ENCODE measurements at places on chromosomes 12 and 14.

DNA sequence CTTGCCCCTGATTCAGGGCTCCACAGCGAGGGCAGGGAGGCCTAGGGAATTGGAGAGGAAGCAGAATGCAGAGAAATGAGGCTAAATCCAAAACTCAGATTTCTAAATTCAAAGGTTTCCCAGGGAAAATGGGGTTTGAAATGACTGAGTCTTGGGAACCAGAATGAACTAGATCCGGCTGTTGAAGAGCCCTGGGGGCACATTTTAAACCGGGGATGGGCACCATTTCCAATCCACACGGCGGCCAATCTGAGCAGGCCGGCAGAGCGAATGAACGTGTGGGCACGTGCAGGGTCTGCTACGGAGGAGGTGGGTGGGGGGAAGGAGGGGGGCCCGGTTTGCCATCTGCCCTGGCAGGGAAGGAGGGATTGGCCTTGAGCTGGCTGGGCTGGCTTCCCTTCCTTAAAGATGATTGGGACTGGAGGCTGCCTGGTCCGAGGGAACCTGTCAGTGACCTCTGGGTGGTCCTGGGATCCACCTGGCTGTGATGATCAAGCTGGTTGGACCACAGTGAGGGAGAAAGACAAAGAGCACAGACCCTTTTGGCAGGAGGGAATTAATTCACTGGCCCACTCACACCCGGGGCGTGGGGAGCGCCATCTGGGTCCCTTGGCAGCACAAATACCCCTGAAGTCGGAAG, 161.0 kb downstream of the RBM19 start:
- DNase-seq: no peak

GRCh38 chr14:105944632-105945610, 418.5 kb downstream of the TMEM121 start:
- no peak for DNase-seq

DNA sequence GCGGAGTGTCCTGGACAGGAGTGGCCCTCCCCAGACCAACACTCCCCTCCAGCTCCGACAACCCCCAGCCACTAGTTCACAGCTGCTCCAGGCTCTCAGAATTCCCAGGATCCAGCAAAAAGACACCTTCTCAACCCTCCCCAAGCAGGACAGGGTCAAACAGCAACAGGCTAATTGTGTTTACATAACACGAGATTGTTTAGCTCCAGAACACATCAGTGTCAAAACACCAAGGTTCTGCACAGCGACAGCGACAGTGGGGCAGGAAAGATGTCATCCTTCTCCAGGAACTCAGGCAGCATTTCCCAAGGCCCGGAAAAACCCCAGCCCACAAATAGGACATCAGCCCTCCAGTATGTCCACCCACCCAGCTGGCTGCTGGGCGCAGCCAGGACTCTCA, 16.5 kb downstream of the ITPK1 start:
- DNase-seq: no peak

DNA sequence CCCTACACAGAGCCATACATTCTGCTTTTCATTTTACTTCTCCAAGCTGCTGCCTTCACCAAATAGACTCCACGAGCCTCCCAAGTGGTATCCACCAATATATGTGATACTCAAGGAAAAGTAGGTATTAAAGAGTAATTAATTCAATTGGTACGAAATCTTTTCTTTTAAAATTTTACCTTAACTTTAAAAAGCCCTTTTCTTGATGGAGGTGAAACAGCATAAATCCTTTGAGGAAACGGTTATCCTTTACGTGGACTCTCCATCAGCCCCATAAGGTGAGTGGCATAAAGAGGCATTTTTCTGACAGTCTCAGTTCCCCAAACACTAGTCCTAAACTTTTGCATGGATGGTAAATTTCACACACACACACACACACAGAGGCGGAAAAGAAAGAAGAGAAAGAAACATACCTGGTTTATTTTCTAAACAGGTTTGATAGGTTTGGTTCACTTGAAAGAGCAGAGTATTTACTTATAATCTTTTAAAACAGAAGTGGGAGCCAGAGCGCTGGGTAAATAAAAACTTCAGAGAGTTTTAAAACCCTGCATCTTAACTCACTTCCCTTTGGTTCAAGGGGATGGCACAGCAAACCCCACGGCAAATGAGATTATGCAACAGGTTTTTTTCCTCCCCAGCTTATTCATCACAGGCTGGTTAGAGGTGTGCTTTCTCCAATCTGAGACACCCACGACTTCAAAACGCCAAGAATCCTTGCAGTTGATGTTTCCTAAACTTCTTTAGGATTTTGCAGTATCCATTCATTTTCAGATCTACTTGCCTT, 1.9 kb downstream of the DUSP16 start:
- DNase-seq: peak; percentile 72

DNA sequence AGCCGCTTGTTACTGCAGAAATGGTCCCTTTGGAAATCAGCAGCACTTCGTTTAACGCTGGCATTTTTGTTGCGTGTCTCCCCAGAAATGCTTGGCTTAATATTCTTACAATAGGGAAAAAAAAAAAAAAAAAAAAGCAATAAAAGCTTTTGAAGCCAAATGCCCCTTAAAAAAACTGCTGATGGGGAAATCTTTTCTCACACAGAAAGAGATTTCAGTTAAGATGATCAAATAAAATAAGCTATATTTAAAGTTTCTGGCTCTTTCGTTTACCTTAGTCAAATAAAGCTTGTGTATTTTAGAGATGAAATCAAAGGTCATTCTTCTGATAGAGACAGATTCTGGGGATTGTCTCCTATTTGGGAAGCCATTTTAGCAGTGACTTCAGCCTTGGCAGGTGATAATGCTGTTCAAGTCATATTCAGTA, 52.4 kb upstream of the FRS2 start:
- DNase-seq: no peak

DNA sequence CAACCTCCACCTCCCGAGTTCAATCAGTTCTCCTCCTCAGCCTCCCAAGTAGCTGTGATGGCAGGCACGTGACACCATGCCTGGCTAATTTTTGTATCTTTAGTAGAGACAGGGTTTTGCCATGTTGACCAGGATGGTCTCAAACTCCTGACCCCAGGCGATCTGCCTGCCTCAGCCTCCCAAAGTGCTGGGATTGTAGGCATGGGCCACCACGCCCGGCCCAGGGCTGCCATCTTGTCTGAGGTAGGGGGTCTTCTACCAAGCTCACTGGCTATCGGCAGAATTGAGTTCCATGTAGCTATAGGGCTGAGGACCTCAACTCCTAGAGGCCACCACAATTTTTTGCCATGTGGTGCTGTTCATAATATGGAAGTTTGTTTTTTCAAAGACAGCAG, 115.6 kb downstream of the EGLN3 start:
- DNase-seq: no peak

GRCh38 chr12:52543985-52544883, 8.7 kb downstream of the KRT71 start:
- DNase-seq: no peak

- DNase-seq: peak; percentile 89
Measured at GRCh38 chr12:58750484-58750883, 169.8 kb downstream of the LRIG3 start.

GRCh38 chr12:58809064-58809607, 111.2 kb downstream of the LRIG3 start:
- DNase-seq: no peak

DNA sequence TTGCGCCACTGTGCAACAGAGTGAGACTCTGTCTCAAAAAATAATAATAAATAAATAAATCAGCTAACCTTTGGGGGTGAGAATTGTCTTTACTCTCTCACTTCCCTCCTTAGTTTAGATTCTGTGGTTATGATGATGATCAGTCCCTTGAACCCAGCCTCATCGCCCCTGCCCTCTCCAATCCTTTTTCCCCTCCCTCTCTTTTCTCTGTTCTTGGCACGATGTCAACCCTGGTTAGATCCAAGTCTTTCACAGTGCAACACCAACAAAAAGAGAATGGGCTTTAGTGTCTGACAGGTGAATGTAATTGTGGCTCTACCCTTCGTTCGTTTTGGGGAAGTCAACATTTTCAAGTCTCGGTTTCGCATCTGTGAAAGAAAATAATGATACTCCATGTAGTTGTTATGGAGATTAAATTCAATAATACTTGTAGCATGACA, 59.0 kb downstream of the NTN4 start:
- no peak for DNase-seq

DNA sequence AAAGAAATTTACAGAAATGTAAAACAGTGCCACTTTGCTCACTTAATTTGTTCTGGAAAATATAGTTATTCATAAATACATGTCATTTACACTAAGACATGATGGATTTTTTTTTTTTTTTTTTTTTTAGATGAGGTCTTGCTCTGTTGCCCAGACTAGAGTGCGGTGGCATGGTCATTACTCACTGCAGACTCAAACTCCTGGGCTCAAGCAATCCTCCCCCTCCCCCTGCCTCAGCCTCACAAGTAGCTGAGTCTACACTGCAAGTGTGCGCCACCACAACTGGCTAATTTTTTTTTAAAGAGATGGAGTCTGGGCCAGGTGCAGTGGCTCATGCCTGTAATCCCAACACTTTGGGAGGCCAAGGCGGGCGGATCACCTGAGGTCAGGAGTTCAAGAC, 101.2 kb downstream of the PPP2R5C start:
- DNase-seq: no peak

DNA sequence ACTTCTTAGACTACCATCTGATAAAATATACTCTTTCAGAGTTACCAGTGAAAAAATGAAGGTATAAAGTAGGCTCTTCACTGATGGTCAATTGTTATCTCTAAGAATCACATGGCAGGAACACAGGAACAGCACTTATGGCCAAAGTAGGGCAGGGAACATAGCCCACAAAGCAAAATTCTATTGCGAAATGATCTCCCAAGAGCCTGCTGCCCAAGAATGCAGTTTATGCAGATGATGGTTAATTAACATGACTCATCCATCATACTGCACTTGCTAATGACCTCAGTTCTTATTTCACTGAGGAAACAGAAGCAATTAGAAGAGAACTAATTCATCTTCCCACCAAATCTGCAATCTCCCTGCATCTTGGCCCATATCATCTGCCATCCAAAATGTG, 133.8 kb downstream of the SLC2A13 start:
- peak; percentile 15 for DNase-seq

DNA sequence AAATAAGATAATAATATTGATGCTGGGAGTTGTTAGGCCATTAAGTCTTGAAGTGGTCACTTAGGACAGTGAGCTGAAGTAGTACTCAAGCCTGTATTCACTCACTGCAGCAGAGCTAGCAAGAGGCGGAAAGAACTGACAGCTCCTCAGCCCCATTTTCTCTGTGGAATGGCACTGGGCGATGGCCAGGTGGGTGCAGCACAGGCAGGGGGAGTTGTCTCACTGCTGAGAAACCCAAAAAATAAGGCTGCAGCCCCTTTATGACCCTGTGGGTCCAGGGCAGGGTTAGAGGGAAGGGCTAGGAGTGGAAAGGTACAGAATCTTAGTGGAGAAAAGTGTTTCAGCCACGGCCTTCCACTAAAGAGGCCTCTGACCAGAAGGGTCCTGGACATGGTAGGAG, 35.5 kb downstream of the PDZRN4 start:
- DNase-seq: no peak

- no peak for DNase-seq
Measured at GRCh38 chr14:59344691-59345455, 120.3 kb downstream of the GPR135 start.

DNA sequence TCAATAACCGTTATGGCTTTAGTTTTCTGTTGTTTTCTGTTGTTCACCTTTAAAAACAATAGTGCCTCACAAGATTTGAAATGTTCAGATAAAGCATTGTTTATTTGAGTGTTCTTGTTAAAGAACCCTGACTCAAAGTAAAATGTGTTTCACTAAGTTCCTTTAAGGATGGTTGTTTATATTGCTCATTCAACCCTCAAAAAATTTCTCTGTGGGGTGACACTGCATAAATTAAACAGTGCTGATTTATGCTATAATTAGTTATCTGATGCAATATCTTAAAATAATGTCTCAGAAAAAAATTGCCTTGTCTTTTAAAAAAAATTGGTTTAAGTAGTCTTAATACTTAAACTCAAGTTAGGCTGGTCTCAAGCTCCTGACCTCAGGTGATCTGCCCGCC, 775.1 kb downstream of the FLRT2 start:
- no peak for DNase-seq

GRCh38 chr12:117662220-117662619, 300.8 kb upstream of the NOS1 start:
- DNase-seq: no peak

DNA sequence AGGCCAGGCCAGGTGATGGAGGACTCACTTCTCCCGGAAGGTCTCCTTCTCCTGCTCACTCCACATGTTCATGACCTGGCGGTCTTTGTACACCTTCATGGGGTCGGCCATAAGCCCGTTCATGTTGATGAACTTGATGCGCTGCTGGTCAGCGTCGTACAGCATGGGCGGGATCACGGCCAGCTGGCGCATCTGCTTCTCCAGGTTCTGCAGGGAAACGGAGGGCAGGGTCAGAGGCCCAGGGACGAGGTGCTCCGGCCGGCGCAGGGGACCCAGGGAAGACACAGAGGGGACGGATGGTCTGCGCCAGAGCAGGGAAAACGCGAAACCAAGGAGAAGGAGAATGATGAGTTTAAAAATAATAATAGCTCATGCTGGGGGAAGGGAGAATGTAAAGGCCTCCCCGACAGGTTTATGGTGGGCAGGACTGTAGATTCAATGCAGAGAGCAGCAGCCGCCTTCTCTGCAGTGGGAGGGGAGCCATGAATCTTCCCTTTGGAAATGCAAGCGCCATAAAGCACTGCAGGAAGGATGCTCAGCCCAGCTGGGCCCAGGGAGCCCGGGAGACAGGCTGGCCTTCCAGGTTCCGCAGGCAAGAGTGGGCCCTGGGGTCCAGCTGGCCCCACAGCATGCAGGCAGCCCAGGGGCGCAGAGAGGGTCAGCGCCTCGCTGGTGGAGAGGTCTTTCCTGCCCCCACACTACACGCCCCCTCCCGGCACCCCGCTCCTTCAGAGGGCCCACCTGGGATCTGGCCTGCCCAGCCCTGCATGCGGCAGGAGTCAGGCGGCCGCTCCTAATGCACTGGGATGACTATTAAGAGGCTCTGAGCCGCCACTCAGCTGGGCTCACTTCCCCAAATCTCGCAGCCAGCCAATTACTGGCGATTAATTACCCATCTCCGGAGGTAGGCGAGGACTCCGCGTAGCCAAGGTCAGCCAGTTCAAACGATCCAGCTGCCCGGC, 132.0 kb downstream of the RFLNA start:
- DNase-seq: no peak

DNA sequence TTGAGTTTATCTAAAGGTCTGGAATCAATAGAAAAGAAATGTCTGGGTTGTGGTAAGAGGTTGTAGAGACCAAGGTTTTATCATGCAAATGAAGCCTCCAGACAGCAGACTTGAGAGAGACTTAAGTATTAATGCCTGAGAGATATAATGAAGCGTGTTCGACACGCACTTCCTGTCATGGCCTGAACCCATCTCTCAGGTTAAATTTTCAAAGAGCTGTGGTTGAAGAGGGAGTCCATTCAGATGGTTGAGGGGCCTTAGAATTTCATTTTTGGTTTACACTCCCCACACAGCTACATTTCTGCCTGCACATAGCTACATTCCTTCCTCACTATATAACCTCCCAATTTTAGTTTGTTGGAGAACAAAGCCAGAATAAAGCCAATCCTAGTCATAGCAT, 10.1 kb upstream of the CLEC12A start:
- no peak for DNase-seq

- DNase-seq: no peak
Measured at GRCh38 chr14:52417139-52417538, 103.0 kb downstream of the PTGER2 start.

Measured in fibroblast of pulmonary artery (primary cell).